ENCODE measurements at places on chromosomes 16 and 17.

- no peak for DNase-seq
Measured at GRCh38 chr17:21278450-21279197, 5.9 kb upstream of the MAP2K3 start.

DNA sequence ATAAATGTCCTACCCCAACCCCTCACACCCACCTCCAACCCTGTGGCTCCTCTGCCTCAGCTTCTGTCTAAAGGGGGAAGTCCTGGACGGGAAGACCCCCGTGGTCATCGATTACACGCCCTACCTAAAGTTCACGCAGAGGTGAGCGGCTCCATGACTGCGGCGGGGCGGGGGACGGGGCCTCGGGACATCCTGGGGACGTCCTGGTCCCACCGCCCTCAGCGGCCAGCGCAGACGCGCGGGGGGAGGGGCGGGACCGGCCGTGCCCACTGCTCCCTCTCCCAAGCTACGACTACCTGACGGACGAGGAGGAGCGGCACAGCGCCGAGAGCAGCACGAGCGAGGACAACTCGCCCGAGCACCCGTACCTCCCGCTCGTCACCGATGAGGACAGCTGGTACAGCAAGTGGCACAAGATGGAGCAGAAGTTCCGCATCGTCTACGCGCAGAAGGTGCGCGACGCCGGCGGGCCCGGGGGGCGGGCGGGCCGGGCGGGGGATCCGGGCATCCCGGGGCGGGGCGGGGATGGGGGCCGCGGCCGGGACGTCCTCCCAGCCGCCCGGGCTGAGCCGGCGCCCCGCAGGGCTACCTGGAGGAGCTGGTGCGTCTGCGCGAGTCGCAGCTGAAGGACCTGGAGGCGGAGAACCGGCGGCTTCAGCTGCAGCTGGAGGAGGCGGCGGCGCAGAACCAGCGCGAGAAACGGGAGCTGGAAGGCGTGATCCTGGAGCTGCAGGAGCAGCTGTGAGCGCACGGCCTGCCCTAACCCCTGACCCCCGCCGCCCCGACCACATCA is 6.7 kb downstream of the RUNDC3A start:
- peak; percentile 49 for DNase-seq

DNA sequence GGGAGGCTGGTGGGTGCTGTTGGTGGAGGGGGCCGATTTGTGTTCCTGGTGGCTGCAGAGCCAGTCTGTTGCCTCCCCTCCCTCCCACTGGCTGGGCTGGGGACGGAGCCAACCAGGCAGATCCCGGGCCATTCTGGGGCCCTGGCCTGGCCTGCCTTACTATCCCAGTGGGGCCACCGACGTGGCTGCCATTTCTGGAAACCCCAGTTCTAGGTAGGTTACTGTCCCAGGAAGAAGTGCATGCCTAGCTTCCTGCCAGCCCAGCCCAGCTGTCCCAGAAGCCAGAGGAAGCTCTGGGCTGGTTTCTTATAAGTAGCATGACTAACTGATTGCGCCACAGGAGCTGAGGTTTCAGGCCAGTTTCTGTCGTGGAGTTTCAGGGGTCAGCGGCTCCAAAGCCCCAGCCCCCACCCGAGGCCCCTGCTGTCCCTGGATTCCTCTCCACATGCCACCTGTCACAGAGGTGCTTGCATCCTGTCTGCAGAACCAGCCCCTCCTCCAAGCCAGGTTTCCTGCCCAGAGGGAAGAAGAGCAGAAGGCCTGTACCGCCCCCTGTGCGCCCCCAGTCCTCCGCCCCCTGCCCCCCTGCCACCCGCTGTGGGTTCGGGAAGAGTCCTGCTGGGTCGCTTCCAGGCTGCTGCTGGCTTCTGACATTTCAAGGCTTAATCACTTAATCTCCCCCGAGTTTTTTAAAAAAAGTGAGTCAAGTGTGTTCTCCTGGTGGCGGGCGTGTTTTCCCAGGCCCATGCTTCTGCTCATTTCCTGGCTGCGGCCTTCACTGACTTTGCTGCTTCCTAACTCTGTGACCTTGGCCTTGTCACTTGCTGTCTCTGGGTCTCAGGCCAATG is 13.2 kb downstream of the IL4R start:
- DNase-seq, result peak; percentile 48

- no peak for DNase-seq
Measured at GRCh38 chr17:73316919-73317505, 5.2 kb upstream of the CDC42EP4 start.

- DNase-seq, result no peak
Measured at GRCh38 chr16:3538222-3538621, 37.4 kb downstream of the CLUAP1 start.

DNA sequence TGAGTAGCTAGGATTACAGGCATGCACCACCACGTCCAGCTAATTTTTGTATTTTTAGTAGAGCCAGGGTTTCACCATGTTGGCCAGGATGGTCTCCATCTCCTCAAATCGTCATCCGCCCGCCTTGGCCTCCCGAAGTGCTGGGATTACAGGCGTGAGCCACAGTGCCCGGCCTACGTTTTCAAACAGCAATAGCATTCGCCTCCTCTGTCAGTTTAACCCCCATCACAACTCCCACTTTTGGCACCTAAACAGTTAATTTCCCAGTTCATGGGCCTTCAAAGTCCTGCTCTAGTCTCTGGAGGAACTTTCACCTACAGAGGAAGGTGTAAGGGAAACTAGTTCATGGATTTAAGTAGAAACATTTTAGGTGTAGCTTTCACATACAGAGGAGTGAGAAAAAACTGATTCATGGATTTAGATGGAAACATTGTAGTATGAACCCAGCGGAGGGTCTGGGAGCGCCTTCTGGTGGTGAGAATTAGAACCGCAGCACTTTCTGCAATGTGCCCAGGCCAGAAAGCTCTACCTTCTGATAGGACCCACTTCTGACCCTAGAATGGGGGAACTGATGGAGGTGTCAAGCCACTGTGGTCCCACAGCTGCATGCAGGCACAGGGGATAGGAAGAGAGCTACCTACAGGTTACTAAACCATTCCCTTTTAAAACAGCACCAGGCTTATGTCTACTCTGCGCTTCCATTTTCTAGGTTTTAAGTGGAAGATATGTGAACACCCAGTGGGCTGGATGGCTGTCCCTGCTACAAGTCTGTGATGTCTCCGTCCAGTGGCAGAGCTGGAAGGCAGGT is 12.0 kb upstream of the MEOX1 start:
- DNase-seq, result peak; percentile 53

DNA sequence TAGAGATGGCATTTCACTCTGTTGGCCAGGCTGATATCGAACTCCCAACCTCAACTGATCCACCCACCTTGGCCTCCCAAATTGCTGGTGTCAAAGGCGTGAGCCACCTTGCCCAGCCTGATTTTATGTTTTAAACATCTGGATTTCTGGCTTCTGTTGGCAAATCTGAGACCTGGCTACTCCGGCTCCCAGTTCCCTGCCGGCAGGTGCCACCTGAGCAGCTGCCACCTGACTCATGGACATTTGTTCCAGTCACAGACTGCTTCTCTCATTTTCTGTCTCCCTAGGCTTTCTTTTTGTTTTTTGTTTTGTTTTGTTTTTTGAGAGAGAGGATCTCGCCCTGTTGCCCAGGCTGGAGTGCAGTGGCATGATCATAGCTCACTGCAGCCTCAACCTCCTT is 9.6 kb downstream of the PMM2 start:
- DNase-seq, result no peak

- no peak for DNase-seq
Measured at GRCh38 chr16:5706211-5706610, 608.6 kb upstream of the EEF2KMT start.

DNA sequence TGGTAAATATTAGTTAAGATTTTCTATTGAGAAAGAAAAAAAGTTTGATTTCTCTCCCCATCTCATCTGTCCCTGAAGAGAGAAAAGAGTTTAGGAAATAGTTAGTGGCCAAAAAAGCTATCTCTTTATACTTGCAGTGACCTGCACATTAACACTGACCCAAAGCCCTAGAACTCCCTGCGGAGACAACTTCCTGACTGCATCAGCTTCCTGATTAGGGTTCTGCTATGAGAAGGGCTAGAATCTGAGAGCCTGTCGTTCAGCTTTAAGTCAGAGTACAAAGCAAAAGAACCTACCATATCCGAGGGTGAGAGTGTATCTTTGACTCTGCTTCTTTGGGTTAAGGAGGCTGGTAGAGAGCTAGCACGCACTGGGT is 24.7 kb downstream of the LIMD2 start:
- DNase-seq, result no peak

DNA sequence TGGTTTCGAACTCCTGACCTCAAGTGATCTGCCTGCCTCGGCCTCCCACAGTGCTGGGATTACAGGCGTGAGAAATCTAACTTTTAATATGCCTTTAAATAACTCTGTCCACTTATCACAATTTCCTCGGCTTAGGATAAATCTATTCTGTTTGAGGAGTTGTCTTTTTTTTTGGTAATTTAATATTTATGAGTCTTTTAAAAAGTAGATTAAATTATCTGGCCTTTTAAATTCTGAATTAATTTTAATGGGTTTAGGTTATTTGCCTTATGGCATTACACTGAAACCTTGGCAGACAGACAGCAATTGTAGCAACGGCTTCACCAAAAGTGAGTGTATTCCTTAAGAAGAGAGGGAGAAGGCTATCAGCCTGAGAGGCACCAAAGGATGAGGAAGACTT is 66.2 kb downstream of the MYO1D start:
- DNase-seq, result no peak

DNA sequence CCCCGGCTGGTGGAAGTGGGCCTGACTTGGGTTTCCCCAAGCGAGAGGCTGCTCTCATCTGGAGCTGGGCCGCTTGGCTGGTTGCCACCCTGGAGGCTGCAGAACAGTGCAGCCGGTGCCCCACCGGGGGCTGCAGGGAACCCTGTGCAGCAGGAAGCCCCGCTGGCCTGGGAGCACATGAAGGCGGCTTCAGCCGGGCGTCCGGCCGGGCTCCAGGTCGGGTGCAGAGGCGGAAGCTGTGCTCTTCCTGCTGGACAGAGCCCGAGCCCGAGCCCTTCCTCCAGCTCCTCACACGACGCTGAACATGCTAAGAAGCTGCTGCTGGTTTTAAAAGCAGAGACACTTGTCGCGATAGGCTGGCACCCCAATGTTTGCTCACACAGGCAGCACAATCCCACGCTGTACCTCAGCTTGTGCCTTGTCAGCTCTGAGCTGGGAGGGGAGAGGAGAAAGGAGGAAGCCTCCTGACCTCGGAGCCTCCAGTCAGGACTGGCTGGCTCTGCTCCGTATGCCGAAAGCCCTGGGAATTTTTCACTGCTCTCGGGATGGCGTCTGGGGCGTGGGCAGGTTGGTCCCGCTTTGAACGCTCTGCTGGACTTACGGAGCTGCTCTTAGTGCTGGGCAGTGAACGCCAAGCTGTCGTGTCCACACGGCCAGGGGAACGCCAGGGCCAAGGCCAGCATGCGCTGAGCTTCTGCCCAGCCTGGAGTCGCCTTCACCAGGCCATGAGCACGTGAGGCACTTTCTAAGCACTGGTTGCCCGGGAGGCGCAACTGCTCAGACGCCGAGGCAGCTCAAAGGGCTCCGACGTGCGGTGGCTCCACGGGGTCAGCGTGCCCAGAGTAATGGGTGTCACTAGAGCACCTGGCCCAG is 8.8 kb downstream of the CDK5R1 start:
- DNase-seq, result no peak

- no peak for DNase-seq
Measured at GRCh38 chr17:3800362-3801271, at the start of gene ITGAE. TSS of gene ITGAE (minus strand) at chr17:3801188. CDS start at chr17:3801144, 44 bp downstream.

- no peak for DNase-seq
Measured at GRCh38 chr16:66435896-66436295, 8.8 kb downstream of the BEAN1 start.

DNA sequence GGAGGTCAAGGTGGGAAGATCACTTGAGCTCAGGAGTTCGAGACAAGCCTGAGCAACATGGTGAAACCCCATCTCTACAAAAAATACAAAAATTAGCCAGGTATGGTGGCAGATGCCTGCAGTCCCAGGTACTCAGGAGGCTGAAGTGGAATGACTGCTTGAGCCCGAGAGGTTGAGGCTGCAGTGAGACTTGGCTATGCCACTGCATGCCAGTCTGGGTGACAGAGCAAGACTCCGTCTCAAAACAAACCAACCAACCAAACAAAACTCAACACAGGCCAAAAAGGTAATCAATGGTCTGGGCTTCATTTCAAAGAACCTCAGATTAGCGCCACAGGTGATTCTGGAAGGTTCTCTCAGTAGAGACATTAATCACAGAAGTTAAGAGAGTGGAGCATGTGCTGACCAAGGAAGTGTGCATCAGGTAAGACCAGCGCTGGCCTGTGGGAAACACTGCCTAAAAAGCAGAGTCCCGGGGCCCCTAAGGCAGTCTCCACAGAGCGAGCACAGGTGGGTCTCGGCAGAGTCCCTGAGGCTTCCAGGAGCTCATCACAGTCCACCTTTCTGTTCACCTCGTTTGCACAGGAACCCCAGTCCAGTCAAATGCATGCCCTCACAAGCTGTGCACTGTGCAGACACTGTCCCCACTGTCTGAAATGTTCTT is 71.5 kb upstream of the TRAP1 start:
- DNase-seq, result no peak

- DNase-seq, result no peak
Measured at GRCh38 chr17:18076936-18077335, 10.8 kb upstream of the DRG2 start.

- DNase-seq, result no peak
Measured at GRCh38 chr16:85238233-85238647, 126.0 kb upstream of the CIBAR2 start.

DNA sequence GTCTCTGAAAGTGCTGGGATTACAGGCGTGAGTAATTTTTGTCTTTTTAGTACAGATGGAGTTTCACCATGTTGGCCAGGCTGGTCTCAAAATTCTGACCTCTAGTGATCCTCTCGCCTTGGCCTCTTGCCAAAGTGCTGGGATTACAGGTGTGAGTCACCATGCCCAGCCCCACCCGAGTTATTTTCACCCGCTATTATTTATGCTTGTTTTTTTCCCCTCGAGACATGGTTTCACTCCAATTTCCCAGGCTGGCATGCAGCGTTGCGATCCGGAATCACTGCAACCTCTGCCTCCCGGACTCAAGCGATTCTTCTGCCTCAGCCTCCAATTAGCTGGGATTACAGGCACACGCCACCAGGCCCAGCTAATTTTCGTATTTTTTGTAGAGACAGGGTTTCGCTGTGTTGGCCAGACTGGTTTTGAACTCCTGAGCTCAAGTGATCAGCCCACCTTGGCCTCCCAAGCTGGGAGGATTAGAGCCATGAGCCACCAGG is 9.2 kb downstream of the RPL23 start:
- DNase-seq, result no peak

DNA sequence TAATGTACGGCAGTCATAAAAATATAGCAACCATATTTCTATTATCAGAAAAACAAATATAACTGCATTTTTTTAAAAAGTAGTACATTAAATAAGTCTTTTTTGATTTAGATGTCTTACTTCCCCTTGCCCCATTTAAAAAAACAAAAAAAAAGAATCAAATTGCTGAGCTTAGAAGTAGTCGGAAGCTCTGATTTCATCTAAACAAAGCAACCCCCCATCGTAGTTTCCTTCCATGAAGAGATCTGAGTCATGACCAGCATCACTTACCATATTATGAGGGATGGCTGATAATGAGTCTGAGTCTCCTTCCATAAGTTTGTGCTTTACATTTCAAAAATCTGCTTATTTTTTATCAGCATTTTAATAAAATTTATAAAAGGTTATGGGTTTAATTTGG is 86.2 kb downstream of the ITFG1 start:
- no peak for DNase-seq

- no peak for DNase-seq
Measured at GRCh38 chr16:12093902-12094301, 117.4 kb downstream of the SNX29 start.

GRCh38 chr16:2517954-2518605 is 2.1 kb upstream of the AMDHD2 start:
- no peak for DNase-seq
